ENCODE measurements at places on chromosomes 2 and 18. TPM values are rescaled to one million over a fixed set of nuclear protein-coding genes. Genes with fewer than 3 reads are reported as not detected.

GRCh38 chr18:31901063-31901462 is 41.9 kb downstream of the TRAPPC8 start:
- H3K4me3 ChIP-seq: no peak overlapping the region
- H3K36me3 ChIP-seq: peaks cover 95% of the 10 kb centered on the region
- H3K27me3 ChIP-seq: no peaks in the 10 kb centered on the region
- H3K4me1 ChIP-seq: no peaks in the 10 kb centered on the region

DNA sequence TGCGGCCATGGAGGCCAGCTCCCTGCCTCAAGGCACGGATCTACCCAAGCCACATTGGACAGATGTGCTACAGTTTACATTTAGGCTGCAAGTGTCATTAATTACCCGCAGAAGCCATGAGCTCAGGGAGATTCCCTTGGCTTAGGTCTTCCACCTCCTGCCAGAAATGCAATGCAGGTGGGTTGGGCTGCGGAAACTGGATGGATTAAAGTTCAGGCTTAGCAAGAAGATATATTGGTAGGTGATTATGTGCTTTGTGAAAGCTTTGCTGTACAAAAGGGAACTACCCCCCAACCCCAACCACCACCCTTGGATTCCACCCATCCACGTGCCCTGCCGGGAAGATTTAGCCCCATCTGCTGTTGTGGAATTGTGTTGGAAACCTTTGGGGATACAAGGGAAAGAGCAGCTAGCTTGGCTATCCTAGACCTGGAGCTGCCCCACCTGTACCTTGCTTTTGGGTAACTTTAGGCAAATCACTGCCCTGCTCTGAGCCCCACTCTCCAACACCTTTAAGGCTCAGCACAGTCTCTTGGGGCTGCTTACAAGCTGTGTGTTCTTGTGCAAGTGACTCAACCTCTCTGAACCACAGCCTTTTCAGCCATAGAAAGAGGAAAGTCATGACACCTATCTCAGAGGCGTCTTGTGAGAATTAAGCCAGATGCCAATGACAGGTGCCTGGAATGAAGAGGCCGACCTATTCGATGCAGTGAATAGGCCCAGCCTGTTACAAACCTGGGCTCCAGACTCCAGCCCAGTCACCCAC is 141.6 kb upstream of the GLI2 start:
- H3K27ac ChIP-seq: no peak overlapping the region
- H3K27me3 ChIP-seq: no peaks in the 10 kb centered on the region
- peaks cover 3% of the 10 kb centered on the region for H3K4me1 ChIP-seq
- H3K36me3 ChIP-seq: no peaks in the 10 kb centered on the region

Gene ERFE
- 1.4 TPM for total RNA-seq

Gene TRABD2A
- total RNA-seq: 6.3 TPM

Gene PPP1R1C
- 11.8 TPM for total RNA-seq

Measured in left lung (tissue), 14 donors.